ENCODE measurements at places on chromosomes 5 and 9.

DNA sequence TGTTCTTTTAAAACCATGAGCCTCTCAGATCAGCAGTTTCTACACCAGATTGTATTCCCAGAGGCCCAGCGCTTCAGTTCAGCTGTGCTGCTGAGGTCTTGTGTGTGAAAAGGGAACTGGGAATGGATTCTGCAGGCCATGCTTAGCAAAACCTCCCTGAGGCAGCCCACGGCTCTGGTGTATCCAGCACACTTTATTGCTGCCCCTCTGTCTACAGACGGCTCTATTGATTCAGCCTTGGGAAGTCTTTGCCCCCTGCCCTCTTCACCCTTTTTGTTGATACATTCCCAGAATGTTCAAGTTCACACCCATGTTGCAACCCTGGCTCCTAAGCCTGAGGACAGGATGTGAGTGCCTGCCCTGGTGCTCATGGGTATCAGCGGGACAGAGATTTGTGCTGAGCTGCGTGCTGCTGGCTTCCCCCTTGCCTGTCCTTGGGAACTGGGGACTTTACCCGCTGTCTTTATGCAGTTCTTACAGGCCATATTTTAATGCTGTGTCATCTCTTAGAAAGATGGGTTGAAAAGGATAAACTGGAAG lies 37.3 kb downstream of the ARHGAP26 start:
- DNase-seq: no peak

DNA sequence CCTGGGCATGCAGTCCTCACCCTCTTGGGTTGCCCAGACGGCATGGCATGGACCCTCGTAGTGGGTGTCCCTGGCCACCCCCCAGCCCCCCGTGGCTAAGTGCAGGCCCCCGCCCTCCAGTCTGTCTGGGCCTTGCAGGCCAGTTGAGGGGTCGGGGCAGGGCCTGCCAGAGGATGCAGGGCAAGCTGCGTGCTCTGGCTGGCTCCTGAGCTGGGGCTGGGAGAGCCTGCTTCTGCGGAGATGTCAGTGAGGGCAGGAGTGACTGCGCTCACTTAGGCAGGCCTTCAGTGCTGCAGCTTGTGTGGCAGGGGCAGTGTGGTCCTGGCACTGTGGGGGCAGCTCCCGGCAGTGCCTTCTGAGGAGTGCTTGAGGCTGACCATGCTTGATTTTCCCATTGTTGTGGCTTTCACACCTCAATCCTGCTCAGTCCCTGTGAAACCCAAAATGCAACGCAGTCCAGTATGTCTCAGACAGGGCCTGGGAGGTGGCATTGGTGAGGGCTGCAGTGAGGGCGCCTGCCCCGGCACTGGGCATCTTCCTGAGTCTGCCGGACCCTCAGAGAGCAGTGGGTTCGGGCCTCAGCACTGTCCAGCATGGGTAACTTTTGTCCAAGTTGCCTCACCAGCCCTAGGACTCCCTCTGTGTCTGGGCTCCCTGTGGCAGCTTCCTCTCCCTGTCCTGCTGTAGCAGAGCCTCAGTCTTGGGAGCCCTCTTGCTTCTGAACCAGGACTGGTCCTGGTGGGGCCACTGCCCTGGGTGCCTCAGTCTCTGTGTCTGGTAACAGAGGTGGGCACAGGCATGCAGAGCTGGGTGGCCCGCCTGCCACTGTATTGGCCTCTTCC lies 93.0 kb downstream of the PHF2 start:
- no peak for DNase-seq

- DNase-seq: no peak
Measured at GRCh38 chr9:69757996-69758675, 1.7 kb downstream of the PTAR1 start.

DNA sequence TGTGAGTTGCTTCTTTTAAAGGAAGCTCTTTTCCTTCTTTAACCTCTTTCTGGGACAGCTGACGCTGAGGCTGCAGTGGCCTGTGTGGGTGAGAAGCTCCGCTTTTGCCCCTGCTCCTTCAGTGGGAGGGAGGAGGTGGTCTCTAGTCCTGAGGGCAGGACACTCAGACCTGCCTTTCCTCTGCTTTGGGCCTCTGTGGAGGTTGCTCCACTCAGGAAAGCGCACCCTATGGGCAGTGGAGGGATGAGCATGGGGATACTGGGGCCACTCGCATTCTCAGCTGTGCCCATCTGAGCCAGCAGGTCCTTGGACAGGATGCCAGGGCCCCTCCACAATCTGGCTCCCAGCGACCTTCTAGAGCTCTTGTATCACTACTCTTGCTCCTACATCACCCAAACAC lies 111.5 kb downstream of the NSG2 start:
- no peak for DNase-seq

GRCh38 chr5:10633271-10634049 lies 69.6 kb downstream of the ANKRD33B start:
- peak; percentile 45 for DNase-seq

- DNase-seq: no peak
Measured at GRCh38 chr5:52134013-52134650, 653.6 kb upstream of the ITGA1 start.

DNA sequence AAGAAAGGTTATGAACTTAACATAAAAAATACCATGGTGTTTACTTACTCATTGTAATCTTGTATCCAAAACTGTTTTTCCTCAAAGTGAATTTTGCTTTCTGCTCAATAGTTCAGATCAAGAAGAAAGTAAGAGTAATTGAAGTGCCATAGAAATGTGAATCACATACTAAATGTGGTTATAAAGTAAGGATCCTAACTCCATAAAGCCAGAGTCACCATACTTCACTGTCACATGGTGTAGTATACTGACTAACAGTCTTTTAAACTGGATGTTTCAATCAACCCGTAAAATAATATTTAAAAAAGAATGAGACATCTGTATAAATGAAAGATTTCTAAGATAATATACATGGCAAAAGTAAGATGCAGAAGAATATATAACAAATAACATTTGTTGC lies 72.1 kb downstream of the NIPBL start:
- no peak for DNase-seq

DNA sequence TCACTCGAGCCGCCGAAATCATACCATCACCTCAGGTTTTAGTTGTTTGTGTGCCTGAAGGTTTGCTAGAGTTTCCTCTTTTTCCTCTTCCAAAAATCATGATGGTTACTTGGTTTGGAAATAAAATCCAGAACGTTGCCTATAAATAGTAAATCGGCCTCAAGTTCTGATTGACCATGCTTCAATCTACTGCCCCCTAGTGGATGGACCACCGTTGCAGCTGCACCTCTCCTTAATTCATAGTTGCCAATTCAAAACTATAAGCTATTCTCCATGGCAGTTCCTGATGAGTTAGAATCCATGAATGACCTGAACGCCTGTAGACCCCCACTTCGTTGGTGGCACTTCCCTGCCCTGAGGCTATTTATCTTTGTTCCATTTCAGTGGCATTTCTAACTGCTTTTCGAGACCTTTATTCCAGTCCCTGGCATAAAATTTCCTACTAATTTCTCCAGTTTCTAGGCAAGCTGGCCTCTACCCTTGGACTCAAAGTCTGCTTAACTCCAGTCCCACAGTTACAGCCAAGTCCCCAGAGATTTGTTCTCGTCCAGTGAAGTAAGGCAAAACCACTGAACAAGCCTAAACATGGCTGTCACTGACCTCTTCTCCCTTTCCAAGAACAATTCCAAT lies 422.6 kb downstream of the EFNA5 start:
- DNase-seq: peak; percentile 18

GRCh38 chr5:179863449-179864085 lies 5.0 kb upstream of the MRNIP start:
- DNase-seq: no peak

GRCh38 chr9:123096987-123097386 lies 63.5 kb downstream of the GPR21 start:
- no peak for DNase-seq

DNA sequence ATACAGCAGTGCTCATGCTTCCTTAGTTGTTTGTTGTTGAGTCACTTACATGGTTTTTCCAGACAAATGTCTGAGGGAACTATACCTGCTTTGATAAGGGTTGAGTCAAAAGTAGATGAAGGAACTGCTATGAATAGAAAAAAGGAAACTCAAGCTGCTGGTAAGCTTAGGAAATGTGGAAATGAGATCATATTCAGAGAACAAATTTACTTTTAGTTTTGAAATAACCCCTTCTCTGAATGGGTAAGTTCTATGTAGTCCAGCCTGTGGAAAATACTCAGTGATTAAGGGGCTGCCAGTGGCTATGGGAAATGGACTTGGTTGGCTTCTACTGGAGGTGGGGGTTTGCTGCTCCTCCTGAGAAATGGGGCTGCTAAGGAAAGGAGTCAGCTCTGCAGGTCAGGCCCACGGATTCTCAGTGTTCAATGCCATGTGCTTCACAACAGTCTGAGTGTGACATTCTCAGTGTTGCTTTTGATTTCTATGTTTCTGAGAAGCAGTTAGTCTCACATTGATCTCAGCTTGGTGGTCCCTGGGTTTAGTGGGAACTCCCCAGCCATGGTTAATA lies 47.7 kb upstream of the GLRX start:
- DNase-seq: peak; percentile 73

DNA sequence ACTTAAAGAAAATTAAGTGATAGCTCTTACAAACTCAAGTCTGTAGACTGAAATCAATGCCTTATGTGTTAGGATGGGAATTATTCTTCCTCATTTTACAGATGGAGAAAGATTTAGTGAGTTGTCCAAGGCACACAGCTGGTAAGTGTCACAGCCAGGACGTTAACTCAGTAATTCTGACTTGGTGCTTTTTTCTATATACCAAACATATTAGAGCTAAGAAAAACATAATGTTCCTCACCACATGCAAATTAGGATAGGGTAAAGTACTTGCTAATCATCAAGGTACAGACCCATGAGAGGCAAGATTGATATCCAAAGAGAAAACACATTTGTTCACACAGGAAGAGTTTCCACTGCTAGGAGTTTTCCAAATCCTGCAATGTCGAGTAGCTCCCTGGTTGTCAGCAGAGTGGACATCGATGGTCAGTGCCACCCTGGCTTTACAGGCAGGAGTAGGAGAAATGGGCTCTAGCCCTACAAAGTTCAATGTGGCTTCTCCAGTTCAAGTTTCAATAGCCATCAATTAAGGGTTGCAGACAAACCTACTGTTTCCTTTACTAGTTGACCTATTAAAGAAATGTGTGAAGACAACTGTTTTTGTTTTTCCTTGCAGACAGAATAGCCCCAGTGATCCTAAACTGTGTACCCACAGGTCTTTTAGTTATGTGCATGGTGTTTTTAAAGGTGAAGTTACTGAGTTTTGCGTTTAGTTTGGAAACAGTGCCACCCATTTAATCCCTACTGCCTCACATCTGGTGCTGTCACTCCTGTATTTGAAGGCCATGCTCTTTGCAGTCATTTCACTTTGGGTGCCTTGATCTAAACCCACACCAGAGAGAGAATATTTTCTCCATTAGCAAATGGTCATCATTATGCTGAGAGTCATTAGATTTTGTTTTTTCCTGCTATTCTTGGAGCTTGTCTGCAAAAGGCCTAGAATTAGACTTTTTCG lies 460.8 kb upstream of the SMARCA2 start:
- no peak for DNase-seq

GRCh38 chr5:65808251-65808741 lies 86.3 kb downstream of the NLN start:
- no peak for DNase-seq

DNA sequence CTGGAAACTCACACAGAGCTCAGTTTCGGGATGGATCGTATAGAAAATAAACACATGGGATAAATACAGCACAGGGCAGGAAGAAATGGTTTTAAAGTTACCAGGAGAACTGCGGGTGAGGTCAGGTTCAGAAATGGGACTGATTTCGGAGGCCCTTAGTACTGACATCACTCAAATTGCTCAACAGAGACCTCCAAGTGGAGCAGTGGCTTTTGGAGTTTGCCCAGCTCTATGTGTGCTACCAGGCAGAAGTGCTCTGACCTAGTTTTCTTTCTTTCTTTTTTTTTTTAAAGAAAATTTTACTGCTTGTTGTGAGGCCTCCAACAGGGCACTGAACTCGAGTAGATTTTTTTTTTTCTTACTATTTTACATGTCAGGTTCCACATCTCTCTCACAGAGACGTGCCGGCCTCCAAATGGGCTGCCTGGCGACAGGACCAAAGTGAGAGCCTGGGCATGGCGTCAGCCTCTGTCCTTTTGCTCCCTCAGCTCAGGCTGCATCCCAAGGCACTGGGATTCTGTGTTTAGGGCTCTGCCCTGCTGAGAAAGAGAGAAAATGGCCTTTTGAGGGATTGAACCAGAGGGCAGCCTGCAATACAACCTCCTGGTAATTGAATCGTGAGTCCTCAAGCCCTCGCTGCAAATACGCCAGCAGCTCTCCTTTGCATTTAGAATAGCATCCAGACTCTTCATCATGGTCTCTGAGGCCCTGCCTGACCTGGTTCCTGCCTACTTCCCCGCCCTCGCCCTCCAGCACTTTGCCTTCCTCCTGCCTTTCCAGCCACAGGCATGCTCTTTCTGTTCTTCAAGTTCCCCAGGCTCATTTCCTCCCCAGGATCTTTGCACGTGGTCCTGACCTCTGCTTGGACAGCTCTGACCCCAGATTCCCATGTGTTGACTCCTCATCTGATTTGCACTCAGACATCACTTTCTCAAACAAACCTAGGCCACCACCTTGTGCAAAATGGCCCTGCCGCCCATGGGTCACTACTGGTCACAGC lies 173.5 kb downstream of the FGF1 start:
- no peak for DNase-seq

DNA sequence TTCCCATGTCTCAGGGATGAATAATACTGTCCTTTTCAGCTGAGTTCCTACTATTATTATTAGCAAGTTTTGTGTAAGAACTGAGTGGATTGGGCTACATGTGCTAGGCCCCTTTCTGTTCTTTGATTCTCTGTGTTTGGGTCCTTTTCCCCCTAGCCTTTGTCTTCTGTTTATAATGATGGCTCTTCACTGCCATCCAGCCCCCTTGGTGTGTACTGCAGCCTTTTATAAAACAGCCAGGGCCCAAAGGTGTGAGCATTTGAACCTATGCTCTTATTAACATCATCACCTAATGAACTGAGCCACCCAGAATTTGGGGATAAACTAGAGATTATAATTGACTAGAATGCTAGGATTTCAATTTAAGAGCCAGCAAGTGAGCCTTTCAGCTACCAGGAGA lies 52.6 kb downstream of the PLAC8L1 start:
- no peak for DNase-seq

- no peak for DNase-seq
Measured at GRCh38 chr5:40033411-40033810, 608.6 kb upstream of the DAB2 start.

DNA sequence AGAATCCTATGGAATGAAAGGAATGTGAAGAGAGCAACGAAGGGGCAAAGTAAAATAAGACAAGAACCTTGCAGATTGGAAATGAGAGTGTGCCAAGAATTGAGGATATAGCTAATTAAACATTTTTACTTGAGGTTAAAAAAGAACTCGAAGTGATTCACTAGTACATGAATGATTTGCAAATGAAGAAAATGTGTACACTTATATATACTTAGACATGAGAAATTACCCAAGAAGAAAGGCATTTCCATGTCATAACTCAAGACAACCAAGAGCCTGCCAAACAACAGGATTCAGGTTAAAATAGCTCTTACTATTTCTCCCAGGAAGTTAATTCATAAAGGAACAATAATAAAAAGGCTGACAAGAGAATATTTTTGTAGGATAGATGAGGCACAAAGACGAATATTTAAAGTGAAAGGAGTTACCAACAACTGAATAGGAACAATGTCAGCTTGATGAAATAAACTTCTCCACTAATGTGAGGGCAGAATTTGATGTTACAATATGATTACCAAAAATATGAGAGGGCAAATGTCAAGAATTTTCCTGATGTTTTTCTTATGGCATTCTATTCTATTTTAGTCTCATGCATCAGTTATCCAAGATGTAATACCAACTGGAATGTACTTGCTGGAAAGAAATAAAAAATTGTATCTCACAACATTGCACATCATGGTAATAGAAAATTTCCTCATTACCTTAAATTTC lies 18.9 kb upstream of the NPR3 start:
- DNase-seq: no peak
